LHCN-M2 (cell line): ENCODE measurements at places on chromosomes 2 and 18. TPM values are rescaled to one million over a fixed set of nuclear protein-coding genes. Genes with fewer than 3 reads are reported as not detected.

Gene SCYGR4
- not detected in 2 replicates for total RNA-seq

GRCh38 chr2:180747728-180748127 is 232.7 kb upstream of the UBE2E3 start:
- DNase-seq: peak; percentile 65

GRCh38 chr18:8478166-8478967 is 130.9 kb upstream of the RAB12 start:
- peak; percentile 18 for DNase-seq

DNA sequence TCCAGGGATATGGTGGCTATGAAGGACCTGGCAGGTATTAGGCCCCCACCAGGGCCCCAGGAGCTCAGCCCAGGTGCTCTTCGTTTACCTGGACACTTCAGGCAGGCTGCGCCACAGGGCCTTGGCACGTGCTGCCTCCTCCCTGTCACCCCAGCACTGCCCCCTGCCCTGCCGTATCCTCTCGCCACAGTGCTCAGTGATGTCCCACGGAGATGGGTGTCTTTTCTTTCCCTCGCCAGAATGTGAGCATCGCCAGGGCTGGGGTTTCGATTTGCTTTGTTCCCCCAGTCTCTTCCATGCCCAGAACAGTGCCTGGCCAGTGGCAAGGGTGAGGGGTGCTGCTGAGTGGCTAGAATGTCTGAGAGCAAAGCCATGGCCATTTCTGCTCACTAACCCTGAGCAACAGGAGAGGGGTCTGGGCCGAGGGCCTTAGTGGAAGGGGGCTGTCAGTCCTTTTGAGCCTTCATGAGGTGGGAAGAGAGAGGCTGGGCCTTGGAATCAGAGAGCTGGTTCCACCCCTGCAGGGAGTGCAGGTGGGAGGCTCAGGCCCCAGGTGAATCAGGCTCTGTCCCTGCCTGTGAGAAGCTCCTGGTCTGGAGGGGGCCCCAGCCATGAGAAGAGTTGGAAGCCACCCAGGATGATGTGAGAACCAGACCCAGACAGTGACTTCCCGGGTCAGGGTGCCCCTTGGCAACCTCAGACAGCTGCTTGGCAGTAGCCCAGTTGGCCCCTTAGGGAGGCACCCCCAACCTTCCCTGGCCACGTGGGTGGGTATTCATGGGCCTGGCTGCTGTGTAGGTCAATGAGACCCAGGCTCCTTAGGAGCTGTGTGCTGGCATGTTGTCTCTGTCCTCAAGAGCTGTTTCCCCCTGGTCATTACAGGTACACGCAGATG is 129.9 kb upstream of the HS6ST1 start:
- DNase-seq: no peak

Gene SEMA4C
- total RNA-seq: 91.4 and 118 TPM in 2 replicates

DNA sequence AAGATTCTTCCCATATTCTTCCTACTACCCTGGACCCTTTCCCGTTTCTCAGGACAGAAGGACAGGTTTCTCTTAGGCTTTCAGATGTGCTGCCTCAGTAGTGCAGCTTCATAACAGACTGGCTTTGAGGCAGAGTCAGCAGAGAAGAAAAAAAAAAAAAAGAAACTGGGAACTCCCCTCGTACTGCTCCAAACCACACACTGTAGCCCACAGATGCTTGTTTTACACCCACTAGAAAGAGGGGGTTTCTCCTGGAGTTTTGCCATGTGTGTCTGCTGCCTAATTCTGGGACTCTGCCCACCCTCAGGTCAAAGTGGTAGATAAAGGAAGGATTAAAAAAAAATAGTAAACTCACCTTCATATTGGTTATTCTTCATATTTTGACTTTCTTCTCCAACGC is 95.9 kb downstream of the NCOA1 start:
- DNase-seq: no peak

- DNase-seq: no peak
Observed at GRCh38 chr2:235045336-235045972, 93.6 kb downstream of the SH3BP4 start.

Gene TXNDC2
- 0.32 and 0.63 TPM in 2 replicates for total RNA-seq

- DNase-seq: no peak
Observed at GRCh38 chr2:233953087-233953801, 36.1 kb downstream of the TRPM8 start.

Gene BOLA3
- total RNA-seq: 92.3 and 116 TPM in 2 replicates

GRCh38 chr2:178550352-178550751 is 70.1 kb downstream of the PLEKHA3 start:
- no peak for DNase-seq
